ENCODE measurements at places on chromosomes 3 and 15.
A peak's percentile ranks its signal among the peaks of the same experiment; 100 is the strongest.

DNA sequence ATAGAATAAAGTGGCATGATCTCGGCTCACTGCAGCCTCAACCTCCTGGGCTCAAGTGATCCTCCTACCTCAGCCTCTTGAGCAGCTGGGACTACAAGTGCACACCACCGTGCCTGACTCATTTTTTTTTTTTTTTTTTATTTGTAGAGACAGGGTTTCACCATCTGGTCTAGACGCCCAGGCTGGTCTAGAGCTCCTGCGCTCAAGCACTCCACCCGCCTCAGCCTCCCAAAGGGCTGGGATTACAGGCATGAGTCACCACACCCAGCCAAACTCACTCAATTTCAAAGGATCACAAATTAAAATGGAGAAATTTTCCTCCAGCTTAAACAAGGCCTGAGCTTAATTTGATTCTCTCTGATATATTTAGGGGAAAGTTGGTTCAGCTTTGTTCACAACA lies 27.3 kb upstream of the NMB start:
- no peak for DNase-seq

DNA sequence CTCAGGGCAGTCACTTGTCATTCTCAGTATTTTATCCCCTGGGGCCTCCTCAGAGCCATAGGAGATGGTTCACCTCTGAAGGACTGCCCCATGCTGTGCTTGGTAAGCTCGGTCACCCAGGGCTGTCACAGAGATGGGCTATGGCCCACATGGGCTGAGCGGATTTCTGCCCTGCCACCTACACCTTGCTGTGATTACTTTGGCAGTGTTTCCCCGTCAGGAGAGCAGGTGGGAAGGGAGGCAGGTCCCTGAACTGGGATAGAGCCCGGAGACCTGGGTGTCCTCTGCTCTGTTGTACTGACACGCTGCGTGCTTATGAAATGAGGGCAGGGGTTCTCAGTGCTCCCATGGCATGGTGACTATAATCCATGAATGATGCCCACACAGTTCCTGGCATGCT lies 48.9 kb downstream of the APBA2 start:
- DNase-seq = no peak

- DNase-seq = no peak
Measured at GRCh38 chr3:75341324-75342067, 322.6 kb upstream of the FRG2C start.

- DNase-seq = no peak
Measured at GRCh38 chr3:59289831-59290230, 240.0 kb upstream of the CFAP20DC start.

- DNase-seq = peak; percentile 34
Measured at GRCh38 chr15:85618956-85619491, 175.7 kb downstream of the KLHL25 start.

DNA sequence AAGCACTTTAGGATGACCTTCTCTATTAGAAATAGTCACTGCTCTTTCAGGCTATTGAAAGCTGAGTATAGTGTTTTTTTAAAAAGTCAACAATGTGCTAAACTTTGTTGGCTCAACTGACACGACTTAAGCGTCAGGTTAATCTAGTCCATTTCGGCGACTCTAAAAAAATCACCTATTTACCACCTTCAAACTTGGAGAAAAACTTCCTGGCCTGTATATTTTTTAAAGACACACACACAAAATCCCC lies 517.8 kb downstream of the FOXP1 start:
- DNase-seq = no peak

GRCh38 chr3:156483961-156484787 lies 70.7 kb downstream of the SSR3 start:
- peak; percentile 22 for DNase-seq

- DNase-seq = no peak
Measured at GRCh38 chr3:15273227-15273626, 59.2 kb downstream of the SH3BP5 start.

DNA sequence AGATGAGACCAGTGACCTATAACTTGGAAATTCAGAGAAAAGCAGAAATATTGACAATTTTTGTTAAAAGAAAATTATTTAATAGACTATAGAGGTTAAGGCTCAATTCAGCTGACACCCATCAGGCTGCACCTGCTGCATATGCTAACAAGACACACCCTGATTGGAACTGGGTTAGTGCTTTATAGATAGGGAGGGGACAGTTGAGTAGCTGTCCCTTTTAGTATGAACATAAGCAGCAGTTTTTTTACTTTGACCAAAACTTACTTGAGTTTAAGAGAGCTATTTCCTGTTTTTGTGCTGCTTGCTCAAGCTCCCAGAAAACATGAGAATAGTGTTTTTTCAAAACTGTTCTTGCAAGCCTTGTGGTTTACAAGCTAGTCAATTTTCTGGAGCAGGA lies 292.6 kb downstream of the LRRC3B start:
- no peak for DNase-seq

- no peak for DNase-seq
Measured at GRCh38 chr3:139530717-139531116, 8.8 kb downstream of the RBP1 start.

DNA sequence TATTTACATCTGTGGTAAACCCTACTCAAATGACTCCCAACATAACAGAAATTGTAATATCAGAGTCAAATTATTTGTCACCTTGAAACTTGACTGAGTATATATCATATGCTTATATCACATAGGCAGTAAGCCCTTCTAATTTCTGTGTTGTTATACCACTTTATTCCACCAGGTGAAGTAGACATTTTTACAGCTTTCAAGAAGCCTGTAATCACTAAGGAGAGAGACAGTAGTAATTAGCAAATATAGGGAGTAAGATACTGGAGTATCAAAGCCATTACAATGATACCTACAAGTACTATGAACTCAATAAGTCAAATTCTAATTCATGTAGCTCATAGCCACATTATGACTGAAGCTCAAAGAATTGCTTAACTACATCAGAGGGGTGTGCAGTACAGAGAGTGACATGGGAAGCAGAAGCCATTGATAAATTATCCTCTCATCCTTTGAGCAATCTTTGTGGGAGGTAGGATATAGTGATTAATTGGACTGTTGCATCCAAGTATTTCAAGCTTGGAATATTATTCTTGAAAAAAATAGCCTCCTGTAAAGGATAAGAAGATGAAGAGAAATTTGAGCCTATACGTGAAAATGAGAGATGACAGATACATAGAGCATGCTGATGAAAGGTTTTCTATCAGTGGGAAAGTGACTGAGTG lies 1005.9 kb downstream of the ZPLD1 start:
- no peak for DNase-seq

DNA sequence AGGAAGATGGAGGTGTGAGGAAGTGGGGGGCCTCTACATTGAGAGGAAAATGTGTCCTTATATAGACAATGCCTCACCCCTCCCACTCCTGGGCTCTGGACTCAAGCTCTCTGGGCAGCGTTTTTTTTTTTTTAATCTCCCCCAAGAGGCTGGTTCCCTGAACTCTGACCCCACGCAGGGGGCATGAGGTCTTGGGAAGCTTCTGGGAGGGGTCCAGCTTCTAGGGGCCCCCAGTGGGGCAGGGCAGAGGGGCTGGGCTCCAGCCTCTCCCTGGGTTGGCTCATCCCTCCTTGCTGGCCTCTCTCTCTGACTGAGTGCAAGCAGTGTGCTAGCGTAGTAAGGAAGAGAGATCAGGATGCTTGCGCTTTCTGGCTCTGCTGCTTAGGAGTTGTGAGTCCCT lies 101.4 kb upstream of the HACD2 start:
- no peak for DNase-seq

GRCh38 chr3:22111226-22111625 lies 360.2 kb upstream of the ZNF385D start:
- no peak for DNase-seq

DNA sequence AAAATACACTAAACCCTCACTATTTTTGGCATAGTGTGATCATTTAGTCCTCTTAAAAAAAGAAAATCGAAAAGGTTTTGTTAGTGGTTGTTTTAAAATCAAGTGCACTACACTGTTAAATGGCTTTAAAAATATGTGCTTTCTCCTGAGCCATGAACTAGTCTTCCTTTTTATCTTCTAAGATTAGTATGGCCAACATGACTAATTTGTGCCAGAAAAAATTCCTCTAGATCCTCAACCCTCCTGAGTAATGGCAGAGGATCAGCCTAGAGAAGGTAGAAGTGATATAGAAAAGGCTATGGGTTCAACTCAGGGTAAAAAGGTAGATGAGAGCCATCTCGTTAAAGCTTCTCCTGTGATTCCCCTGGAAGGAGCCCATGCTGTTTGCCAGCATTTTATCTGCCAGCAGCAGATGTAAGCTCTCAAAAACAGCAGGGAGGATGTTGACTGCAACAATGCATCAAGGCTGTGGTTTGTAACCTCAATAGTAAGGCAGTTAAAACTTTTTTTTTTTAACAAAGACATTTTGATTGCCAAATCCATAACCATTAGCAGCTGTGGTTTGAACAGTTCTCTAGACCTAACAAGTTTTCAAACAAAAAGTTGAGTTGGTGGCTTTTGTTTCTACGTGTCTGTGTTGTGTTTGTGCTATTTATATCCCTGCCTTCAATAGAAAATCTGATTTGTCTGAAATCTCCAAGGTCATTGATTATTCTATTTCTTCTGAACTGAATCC lies 30.2 kb upstream of the ZNF609 start:
- peak; percentile 20 for DNase-seq

DNA sequence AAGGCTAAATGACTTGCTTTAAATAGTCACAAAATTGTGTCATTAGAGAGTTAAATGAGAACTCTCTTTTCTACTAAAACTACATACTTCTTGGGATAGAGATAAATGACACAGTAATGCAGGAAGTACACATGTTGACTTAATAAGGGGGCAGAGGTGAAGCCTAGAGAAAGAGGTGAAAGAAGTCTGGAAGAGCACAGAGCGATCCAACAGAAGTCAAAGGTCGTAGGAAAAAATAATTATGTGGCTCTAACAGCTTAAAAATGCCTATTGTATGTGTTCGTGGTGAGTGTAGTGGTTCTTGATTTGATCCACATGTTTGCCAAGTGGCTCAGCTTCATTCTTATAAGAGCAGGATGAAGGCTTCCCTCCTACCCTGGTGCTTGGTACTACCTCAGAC lies 61.7 kb downstream of the TMEM212 start:
- no peak for DNase-seq

GRCh38 chr3:98952404-98952803 lies 50.9 kb upstream of the DCBLD2 start:
- no peak for DNase-seq

DNA sequence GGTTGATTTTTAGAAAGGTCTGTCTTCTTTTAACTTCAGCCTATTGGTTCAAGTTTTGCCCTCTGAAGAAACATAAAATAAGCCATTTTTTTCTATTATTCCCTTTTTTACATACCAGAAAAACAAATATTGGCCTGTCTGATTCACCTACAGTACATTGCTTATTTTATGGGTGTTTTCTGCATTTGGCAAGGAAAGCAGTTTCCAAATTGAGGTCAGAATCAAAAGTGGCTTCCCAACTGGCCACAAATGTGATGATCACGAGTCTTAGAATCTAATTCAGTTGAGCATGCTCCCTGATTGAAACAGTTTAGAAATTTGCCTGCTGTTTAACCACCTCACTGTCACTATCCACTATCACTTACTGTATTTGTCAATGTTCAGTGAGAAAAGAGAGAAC lies 106.9 kb upstream of the CHMP2B start:
- no peak for DNase-seq

GRCh38 chr3:192079098-192079497 lies 618.1 kb downstream of the PYDC2 start:
- no peak for DNase-seq

GRCh38 chr3:145070795-145071194 lies 1090.2 kb downstream of the PLOD2 start:
- DNase-seq = no peak

DNA sequence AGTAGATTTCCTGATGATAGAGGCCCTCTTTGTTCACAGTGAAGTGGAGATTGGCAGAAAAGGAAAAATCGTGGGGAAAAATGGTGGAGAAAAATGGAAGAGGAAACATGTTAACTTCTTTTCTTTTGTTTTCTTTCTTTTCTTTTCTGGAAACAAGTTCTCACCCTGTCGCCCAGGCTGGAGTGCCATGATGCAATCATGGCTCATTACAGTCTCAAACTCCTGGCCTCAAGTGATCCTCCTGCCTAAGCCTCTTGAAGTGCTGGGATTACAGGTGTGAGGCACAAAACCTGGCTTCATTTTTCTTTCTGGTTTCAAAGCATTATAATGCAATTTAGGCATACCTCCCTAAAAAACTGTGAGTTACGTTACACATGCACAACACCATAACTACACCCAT lies 464.2 kb downstream of the MECOM start:
- DNase-seq = no peak

DNA sequence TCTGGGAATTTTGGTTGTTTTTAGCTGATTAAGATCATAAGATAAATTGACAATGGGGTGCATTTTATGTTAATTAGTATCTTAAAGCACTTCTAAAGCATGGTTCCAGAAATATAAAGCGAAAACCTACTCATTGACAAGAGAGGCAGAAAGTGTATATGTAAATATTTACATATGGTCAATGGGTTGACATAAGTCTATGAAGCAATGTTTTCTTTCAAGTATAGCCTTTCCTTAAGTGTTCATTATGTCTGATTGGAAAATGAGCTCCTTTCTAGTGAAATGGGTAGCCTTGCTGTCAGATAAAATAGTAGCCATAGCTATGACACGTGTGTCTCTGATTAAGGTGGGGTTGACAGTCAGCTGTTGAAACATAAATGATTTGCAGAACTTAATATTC lies 365.2 kb upstream of the AGTR1 start:
- DNase-seq = no peak

DNA sequence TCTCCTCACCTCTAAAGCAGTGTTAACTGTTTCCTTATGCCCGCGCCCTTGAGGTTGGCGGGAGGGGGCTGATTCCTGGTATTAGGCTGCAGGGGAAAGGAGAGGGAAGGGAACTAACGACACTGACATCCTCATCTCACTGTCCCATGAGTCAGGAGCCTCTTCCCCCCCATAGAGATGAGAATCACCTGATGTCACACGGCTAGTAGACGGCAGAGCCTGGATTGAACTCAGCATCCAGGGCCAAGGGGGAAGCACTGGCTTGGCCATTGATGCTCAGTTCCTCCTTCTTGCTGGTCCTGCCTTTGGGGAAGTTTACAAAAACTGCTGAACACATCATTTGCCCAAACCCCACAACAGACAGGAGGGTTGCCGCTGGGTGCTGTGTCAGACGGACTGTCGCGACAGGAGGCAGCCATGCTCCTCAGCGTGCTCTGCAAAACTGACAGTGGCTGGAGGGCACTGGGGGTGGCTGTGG lies 38.5 kb downstream of the IDH2 start:
- no peak for DNase-seq

DNA sequence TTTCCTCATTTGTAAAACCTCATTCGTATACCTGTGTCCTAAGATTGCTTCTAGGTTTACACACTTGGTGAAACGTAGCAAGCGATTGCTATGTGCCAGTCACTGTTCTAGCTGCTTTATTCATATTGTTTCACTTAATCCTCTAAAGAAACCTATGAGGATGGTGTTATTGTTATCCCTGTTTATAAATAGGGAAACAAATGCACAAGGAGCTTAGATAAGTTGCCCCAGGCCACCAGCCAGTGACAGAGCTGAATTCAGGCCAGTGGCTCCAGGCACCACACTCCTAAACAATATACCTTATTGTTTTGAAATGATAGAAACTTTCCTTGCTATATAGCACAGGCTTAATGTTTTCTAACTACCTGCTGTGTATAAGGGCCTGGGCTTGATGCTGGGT lies 44.0 kb downstream of the LPP start:
- DNase-seq = no peak

GRCh38 chr3:138336454-138336999 lies 6.9 kb upstream of the NME9 start:
- no peak for DNase-seq
